ENCODE measurements at places on chromosomes 7 and 10.

DNA sequence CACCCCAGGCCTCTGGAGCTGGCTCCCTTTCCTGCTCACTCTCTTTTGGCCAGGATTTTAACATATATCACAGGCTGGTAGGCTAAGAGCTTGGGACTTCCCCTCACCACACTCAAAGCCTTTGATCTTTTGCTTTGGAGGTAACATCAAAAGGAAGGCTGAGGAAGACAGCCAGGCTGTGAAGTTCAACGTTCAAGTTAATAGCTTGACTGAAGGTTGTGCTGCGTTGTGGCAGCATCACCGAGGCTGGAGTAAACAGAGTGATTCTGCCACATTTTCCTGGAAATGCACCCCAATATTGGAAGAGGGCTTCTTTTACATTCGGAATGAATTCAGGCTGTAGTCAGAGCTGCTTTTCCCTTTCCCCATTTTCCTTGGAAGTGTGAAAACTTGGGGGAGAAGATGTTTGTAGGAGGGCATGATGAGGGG is 57.3 kb downstream of the TCF7L2 start:
- no peak for DNase-seq

DNA sequence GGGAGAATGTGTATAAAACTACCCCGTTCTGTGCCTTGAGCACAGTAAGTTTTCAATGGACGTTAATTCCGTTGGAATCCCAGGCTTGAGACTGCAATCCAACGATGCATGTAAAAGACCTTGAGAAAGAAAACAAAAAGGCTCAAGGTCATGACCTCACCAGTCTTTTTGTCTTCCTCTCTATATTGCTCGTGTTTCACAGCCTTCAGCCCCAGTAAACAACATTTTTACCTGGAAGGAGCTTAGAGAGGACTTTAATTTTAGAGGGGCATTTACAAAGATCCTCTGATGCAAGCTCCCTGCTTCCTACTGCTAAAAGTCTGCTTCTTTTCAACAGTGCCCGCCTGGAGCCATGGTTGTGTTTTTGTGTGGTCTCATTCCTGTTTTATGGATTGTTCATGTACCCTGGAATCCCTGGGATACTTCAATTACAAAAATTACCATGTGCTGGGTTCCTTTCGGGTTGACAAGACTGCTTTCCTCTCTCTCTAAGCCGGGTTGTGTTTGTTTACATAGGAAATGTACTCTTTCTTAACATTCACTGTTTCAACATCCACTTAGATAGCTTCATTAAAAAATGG is 320.1 kb upstream of the NFE2L3 start:
- no peak for DNase-seq

DNA sequence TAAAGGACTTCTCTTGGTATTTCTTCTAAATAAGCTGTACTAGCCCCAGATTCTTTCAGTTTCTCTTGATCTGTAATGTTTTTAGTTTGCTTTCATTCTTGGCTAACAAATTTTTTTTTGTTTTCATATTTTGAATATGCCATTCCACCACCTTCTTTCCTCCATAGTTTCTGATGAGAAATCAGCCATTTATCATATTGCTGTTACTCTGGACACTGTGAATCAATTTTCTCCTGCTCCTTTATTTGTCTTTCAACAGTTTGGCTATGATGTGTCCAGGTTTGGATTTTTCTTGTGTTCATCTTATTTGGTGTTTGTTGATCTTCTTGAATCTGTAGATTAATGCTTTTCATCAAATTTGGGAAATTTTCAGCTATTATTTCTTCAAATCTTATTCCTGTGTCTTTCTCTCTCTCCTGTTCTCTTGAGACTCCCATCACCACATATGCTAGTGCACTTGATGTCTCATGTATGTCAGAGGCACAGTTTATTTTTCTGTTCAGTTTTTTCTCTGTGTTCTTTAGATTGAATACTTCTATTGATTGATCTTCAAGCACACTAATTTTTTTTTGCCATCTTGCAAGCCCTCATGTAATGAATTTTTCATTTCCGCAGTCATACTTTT is 15.0 kb downstream of the ELFN1 start:
- DNase-seq: no peak

DNA sequence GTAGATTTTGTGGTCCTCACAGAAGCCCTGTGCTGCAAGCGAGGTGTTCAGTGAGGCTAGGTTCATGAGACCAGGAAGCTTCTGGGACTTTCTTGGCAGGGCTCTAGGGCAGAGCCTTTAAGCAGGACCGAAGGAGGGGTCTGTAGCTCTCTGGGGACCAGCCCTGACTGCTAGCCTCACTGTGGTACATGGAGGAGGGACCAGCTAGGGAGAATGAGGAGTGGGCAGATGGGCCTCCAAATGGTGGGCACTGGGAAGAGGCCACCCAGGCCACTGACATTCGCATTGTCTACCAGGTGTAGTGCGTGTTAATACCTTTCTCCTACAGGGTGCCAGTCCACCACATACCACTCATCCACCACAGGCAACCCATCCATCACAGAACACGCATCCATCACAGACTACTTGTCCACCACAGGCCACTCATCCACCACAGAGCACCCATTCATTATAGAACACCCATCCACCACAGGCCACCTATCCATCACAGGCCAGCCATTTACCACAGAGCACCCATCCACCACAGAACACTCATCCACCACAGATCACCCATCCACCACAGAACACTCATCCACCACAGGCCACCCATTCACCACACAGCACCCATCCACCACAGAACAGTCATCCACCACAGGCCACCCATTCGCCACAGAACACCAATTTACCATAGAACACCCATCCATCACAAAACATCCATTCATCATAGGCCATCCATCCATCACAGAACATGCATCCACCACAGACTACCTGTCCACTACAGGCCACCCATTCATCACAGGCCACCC is 31.6 kb upstream of the ZNF488 start:
- no peak for DNase-seq

DNA sequence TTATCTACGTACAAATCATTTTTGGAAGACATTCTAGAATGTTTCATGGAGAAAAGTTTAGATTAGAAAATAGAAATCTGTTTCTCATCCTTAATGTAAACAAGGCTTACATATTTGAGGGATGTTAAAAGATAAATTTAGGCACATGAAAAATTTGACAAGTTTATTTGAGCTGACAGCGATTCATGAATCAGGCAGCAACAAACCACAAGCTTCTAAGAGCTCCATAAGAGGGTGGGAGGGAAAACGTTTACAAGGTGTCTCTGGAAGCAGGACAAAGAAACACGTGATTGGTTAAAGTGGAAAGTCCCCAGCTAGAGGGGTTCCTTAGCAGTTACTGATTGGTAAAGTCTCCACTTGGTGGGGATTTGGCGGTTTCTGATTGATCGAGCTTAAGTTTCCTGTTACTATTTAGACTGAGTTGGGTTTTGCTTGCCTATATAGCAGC is 228.9 kb upstream of the PITRM1 start:
- no peak for DNase-seq

DNA sequence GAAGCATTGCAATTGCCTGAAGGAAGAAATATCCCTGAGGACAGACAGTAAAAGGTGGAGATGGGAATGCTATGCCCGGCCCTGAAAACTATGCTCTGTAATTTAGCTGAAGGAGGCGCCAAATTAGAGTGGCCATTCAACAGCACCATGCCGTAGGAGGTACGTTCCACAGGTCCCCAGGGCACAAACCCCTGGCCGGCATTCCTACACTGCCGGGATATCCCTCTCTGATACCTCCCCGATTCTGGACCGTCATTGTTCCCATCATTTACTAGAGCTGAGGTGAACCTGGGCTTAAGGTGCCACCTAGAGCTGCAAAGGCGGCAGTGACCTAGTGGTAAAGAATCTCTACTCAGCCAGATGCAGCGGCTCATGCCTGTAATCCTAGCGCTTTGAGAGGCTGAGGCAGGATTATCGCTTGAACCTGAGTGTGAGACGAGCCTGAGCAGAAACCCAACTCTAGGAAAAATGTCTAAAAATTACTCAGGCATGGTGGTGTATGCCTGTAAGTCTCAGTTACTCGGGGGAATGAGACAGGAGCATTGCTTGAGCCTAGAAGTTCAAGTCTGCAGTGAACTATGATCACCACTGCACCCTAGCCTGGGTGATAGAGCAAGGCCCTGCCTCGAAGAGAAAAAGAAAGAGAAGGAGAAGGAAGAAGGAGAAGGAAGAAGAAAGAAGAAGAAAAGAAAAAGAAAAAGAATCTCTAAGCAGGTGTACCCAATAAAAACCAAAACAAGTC is 53.0 kb upstream of the TNKS2 start:
- DNase-seq: no peak

- no peak for DNase-seq
Observed at GRCh38 chr7:29350351-29350750, 155.8 kb downstream of the CHN2 start.

GRCh38 chr7:40544221-40544723 is 409.5 kb downstream of the SUGCT start:
- no peak for DNase-seq

DNA sequence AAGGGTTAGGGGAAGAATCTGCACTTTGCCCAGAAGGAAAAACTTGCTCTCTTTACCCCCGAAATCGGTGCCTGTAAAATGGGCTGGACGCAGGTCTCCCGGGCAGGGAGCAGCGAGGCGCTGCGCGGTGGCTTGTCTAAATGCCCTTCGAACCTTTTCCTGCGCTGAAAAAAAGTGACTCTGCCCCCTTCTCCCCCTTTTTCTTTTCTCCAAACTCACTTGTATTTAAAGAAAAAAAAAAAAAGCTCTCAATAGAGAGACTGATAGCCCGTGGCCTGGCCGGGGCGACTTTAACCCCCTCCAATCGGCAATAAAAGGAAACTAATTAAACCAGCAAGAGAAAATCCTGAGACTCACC is 286 bp downstream of the SP8 start:
- no peak for DNase-seq

DNA sequence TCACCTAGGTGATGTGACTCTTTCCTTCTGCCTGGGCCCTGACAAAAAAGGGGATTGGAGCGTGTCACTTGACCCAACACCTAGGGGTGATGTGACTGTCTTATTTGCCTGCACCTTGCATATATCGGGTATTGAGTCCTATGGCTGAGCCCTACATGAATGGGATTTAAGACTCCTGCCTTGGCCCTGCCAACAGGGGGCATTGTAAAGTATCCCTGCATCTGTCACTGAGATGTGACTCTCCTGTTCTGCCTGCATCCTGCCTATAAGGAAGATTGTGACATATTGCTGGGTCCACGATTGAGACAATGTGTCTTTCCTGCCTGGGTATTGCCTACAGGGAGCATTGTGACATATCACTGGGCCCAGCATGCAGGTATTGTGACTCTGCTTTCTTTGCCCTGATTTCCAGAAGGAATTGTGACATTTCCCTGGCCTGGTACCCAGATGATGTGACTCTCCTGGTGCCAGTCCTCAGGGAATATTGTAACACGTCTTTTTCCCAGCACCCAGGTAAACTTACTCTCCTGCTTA is 14.2 kb upstream of the ZNF107 start:
- DNase-seq: no peak

- DNase-seq: no peak
Observed at GRCh38 chr7:34727464-34727995, 69.5 kb downstream of the NPSR1 start.

DNA sequence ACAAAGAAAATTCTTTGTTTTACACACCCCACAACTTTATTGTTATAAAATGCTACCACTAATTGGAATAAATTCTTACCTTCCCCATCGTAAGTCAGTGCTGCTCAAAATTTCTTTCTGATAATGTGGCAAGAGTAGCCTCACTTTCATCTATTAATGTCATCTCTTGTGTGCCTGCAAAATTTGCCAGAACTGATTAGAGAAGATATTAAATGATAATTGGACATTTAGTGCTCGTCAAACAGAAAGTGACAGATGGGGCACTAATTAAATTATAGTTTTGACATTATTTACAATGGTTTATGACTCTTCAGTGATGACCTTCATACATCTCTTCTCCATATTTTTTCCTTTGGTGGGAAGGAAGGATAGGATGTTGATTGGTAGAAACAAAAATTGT is 690.9 kb downstream of the NXPH1 start:
- DNase-seq: no peak

DNA sequence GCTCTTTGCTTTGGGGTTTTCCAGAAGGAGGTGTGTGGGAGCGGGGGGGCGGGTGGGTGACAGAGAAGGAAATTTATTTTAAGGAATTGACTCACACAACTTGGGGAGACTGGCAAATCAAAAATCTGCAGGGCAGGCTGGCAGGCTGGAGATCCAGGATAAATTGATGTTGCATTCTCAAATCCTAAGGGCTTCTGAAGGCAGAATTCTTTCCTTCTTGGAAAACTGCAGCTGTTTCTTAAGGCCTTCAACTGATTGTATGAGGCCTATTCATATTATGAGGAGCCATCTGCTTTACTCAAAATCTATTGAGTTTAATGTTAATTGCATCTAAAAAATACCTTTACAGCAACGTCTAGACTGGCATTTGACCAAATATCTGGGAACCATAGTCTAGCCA is 1528.8 kb upstream of the LRRTM3 start:
- no peak for DNase-seq

All from GF-D8 (cell line).